ENCODE measurements at places on chromosomes 4 and X.

- peak; percentile 77 for DNase-seq
These were observed 10.7 kb downstream of the LIAS start for GRCh38 chr4:39469429-39470077.

DNA sequence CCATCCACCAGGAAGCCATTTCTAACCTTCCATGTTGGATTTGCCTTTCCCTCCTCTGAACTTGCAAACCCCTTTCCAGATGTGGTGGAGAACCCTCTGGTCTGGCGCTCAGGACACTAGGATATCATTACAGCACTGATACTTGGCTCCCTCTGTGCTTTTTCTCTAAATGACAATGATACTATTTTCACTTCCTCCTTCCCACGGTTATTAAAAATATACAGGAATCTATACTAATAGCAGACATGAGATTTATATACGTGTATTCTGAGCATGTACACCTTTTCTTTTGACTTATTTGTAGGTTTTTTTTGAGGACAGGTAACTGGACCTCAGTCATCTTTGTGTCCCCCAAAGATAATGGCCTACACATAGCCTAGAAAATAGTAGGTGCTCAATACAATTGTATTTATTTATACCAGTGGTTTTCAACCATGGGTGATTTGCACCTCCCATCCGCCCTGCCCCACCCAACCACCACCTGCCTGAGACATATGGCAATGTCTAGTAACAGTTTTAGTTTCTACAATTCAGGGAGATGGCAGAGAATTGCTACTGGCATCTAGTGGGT, 60.4 kb upstream of the PLAC8 start:
- DNase-seq, result no peak

- DNase-seq, result no peak
These were observed 3.4 kb downstream of the GPRASP1 start for GRCh38 chrX:102654696-102655095.

- no peak for DNase-seq
These were observed 171.0 kb upstream of the RPS6KA3 start for GRCh38 chrX:20437683-20438082.

GRCh38 chrX:92232182-92232581, 453.0 kb downstream of the PCDH11X start:
- no peak for DNase-seq

DNA sequence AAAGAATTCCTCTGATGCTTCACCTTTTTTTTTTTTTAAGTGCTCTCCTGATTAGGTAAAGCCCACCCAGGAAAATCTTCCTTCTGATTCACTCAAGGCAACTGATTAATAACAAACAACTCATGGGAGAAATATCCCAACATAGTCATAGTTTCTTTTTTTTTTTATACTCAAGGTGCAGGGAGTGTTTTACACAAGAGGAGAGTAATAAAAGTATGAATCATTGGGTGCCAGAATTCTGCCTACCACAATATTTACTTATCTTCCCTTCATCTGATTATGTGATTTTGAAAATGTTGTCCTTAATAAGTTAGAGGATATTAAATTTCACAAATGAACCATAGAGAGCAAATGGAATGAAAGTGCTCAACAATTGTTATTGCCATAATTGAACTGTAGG, 329.9 kb downstream of the TECRL start:
- DNase-seq, result no peak

GRCh38 chrX:149471397-149471796, 33.7 kb downstream of the IDS start:
- peak; percentile 15 for DNase-seq

- DNase-seq, result no peak
These were observed 723.1 kb downstream of the ADGRL3 start for GRCh38 chr4:61923179-61923578.

DNA sequence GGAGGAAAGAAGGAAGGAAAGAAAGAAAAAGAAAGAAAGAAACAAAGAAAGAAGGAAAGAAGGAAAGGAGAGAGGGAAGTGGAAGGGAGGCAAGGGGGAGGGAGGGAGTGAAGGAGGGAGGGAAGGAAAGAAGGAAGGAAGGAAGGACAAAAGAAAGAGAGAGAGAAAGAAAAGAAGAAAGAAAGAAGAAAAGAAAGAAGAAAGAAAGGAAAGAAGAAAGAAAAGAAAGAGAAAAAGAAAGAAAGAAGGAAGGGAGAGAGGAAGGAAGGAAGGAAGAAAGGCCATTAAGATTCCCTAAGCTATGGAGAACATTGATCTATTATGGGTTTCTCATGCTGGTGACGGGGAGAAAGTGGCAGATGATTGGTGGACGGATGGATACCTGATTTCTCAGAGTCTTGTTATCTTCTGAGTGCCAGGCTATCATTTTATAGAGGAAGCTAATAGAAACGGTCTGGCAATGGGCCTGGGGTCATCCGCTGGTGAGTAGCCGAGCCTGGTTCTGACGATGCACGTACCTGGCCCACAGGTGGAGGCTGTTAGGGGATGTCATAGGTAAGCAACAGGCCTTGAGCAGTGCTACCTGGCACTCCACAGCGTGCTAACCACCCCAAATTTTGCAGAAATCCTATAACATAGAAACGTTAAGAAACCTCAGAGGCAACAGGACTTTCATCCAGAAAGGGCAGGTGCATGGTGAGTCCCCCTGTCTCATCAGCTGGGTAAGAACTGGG, 142.9 kb downstream of the SHOX start:
- no peak for DNase-seq

DNA sequence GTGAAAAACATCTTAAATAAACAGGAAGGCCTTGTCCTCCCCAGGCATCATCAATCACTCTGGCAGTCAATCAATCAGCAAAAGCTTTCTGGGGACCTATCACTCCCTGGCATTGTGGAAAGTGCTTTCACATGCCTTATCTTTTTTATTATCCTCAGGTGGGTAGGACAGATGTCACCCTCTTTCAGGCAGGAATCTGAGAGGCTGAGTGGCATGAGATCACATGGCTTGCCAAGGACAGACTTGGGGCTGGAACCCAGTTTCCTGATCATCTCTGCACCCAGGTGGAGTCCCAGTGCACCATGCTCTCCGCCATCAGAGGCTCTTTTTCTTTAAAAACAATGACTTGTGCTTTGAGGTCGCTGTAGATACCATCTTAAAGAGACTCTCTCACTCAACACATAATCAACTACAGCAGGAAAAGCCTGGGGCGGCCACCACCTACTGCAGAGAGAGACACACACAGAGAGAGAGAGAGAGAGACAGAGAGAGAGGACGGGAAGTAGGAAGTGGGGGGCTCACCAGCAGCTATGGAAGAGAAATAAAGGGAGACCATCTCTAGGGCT, 282.7 kb downstream of the PTTG2 start:
- DNase-seq, result no peak

- no peak for DNase-seq
These were observed 77.8 kb downstream of the GALNTL6 start for GRCh38 chr4:171891038-171891437.

DNA sequence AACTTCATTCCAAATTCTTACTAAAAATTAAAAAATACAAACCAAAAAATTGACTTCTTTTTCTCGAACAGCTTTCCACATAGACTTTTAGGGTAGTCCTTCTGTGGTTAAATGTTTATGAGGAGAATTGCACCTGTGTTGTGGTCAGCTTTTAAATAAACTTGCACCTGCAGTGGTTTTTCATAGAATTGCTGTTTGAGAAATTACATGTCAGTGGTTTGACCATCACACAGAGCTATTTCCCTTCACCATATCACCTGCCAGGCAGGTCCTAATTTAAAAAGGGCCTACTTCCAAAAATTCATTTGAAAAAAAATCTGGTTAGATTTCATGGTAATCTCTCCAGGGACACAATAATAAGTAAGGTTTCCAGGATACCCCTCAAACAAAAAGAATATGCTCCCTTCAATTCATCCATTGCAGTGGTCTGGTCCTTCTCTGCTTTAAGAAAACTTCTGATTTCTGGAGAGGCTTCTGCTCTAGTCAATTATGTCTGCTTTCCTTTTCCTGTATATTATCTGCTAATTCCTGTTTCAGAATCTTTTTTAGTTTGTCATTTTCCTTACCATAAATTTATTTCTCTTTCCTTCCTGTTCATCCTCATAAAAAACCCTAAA, 9.8 kb upstream of the UTP3 start:
- no peak for DNase-seq

DNA sequence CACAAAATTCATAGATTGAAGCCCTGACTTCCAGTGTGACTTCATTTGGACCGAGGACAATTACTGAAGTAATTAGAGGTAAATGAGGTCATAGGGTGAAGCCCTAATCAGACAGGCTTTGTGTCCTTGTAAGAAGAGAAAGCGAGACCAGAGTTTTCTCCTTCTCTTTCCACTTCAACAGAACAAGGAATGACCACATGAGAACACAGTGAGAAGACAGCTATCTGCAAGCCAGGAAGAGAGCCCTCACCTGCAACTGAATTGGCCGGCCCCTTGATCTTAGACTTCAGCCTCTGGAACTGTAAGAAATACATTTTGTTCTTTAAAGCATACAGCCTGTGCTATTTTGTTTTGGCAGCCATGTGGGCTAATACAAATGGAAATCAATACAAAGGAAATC, 67.1 kb upstream of the PRKG2 start:
- DNase-seq, result no peak
